ENCODE measurements at places on chromosomes 4 and X.

GRCh38 chrX:102658556-102658955, 7.3 kb downstream of the GPRASP1 start:
- peak; percentile 27 for DNase-seq

DNA sequence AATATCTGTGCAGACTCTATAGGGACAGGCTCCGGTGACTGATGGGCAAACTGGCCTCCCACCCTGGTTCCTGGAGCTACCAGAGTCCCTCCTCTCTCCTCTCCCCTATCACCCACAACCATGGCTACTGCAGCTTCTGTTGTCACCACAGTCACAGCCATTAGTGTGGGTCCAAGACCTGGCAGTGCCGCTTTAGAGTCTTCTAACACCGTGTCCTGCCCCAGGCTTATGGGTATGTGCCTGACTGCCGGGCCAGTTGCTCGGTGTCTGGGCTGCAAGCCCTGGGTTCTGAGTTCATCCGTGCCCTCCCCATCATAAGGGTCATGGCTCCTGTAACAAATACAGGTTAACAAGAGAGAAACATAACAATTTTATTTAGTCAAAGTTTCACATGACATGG, 85.4 kb downstream of the FNIP2 start:
- DNase-seq = no peak

GRCh38 chrX:139831675-139832456, 101.0 kb downstream of the ATP11C start:
- DNase-seq = no peak

GRCh38 chr4:172787111-172787510, 381.5 kb upstream of the GALNT7 start:
- no peak for DNase-seq

DNA sequence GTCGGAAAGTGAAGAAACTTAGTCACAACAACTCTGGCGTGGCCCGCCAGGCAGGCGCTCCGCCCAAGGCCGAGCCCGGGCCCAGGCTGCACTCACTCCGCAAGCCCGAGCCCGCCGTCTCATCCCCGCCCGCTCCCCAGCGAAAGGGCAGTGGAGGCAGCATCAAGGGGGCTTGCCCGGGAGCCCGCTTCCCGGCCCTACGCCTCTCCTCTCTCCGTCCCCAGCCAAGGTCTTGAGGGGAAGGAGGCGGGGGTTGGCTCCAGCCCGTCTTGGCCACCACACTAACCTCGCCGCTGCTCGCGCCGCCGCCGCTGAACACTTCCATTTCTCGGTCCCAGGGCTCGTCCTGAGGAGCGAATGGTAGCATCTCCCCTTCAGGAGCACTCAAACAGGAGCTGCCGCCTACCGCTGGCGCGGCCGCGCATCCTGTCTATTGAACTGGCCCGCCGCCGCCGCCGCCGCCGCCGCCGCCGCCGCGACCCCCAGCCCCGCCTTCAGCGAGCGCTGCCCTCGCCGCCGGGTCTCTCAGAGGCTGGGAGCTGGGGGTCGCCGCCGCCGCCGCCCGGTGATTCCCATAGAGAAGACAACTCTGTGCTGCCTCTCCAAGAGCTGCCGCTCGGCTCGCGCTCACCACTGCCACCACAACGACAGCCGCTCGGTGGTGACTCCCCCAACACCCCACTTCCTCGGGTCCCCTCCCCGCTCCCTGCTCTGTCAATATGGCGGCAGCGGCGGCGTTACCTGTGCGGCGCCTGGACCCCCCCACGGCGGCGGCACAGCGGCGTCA, at the start of gene RPS6KA6:
RPS6KA6 (minus strand) TSS at position 667 of the 787 bp plus-strand sequence; CDS start at position 367, 300 bp downstream.
- peak; percentile 14 for DNase-seq

Data from NCI-H526 treated with DMSO at 0.1 percent for 48 hours (cell line).